NCI-H2171 treated with DMSO at 0.1 percent for 48 hours (cell line): ENCODE measurements at places on chromosomes 16 and 17.

GRCh38 chr17:45430738-45431530 is 1.7 kb downstream of the ARHGAP27 start:
- no peak for DNase-seq

- DNase-seq = no peak
Observed at GRCh38 chr17:77569846-77570564, 388.5 kb upstream of the TNRC6C start.

DNA sequence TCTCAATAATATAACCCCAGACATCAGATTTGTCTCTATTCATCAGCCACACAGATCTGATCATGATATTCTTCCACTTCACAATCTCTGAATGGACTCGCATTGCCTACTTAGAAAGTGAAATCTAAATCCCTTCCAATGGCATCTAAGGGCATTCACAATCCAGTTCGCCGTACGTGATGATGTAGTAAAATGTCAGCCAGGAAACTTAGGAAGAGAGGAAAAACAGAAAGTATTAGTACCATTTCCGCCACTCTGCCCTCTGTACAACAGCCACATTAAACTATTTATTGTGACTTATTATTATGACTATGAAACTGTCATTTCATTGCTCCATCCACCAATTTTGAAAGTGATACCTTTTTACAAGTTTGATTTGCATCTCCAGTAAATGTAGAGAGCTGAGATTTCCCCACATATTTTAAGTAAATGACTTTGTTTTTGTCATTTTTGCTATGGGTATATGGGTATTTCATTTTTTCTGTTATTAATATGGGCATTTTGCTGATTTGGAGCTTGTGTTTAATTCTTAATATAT is 69.4 kb upstream of the SMIM36 start:
- DNase-seq = no peak

- no peak for DNase-seq
Observed at GRCh38 chr17:70084476-70084875, 9.5 kb downstream of the KCNJ16 start.

DNA sequence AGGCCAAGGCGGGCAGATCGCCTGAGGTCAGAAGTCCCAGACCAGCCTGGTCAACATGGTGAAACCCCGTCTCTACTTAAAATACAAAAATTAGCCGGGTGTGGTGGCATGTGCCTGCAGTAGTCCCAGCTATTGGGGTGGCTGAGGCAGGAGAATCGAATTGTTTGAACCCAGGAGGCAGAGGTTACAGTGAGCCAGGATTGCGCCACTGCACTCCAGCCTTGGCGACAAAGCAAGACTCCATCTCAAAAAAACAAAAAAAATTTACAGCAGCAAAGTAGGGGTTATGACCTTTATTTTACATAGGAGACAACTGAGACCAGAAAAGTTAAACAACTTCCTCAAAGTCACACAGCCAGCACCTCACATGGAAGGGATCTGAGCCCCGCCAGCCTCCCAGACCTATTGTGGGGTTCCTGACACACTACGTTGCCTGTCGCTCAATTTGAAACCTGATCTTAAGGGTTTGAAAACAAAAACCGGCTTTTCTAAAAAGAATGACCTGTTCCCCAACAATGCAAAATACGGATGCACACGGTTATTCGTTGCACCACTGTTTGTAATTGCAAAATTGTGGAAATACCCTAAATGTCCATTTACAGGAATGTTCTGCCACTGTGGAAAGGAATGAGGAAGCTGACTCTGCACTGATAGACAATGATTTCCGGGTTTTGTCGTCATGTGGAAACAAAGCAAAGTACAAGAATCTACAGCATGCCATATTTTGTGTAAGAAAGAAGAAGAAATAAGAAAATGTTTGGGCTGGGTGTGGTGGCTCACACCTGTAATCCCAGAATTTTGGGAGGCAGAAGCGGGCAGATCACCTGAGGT is 77.2 kb downstream of the CNGB1 start:
- DNase-seq = no peak

GRCh38 chr16:79047337-79047736 is 553.2 kb downstream of the MAF start:
- peak; percentile 31 for DNase-seq

DNA sequence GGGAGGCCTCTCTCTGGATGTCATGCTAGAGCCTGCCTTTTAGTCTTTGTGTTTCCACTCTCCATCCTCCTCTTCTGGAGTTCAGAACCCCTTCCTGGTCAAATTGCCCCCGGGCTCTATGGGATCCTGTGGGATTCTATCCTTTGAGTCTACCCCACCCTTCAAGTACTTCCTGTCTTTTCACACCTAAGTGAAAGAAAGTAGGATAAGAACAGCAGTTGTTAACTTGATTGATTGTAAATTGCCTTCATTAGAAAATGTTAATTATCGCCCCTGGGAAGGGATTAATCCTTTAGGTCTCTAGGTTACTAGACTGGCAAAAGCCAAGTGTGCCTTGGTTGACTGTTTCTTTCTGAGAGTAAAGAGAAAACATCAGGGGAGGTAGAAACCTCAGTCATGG is 30.1 kb downstream of the PRKCB start:
- DNase-seq = no peak

- peak; percentile 13 for DNase-seq
Observed at GRCh38 chr16:73432850-73433730, 385.2 kb upstream of the ZFHX3 start.

GRCh38 chr17:12027658-12028057 is 7.0 kb downstream of the MAP2K4 start:
- DNase-seq = no peak

- DNase-seq = peak; percentile 91
Observed at GRCh38 chr17:50200457-50201275, 765 bp downstream of the COL1A1 start.

DNA sequence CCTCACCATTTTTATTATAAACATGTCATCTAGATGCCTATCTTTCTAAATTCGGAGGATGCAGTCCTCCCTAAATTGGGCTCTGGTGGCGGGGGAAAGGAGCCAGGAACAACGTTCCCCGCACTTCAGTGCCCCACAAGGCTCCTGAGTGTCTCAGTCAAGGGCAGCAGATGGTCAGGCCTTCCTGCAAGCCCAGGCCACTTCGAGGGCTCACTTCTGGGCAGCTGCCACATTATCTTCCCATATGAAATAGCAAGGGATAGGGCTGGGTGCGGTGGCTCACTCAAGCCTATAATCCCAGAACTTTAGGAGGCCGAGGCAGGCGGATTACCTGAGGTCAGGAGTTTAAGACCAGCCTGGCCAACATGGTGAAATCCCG is 32.3 kb downstream of the FBXO31 start:
- DNase-seq = no peak

- DNase-seq = no peak
Observed at GRCh38 chr17:61449707-61450640, 2.2 kb upstream of the TBX4 start.

DNA sequence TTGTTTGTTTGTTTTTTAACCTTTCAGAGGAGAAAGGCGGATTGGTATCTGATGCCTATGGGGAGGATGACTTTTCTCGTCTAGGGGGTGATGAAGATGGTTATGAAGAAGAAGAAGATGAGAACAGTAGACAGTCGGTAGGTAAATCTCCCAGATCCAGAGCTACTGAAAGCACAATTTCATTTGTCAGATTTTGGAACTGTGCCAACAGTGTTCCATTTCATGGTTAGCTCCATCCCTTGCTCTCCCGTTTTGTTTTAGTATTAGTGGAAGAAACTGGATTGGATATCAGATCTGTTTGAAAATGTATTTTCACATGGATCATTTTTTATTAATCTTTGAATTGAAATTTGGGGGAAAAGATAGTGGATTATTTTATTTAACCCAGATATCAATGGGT is 1.4 kb downstream of the SAP30BP start:
- DNase-seq = no peak

- peak; percentile 70 for DNase-seq
Observed at GRCh38 chr16:84207879-84208278, 16.9 kb downstream of the ADAD2 start.

DNA sequence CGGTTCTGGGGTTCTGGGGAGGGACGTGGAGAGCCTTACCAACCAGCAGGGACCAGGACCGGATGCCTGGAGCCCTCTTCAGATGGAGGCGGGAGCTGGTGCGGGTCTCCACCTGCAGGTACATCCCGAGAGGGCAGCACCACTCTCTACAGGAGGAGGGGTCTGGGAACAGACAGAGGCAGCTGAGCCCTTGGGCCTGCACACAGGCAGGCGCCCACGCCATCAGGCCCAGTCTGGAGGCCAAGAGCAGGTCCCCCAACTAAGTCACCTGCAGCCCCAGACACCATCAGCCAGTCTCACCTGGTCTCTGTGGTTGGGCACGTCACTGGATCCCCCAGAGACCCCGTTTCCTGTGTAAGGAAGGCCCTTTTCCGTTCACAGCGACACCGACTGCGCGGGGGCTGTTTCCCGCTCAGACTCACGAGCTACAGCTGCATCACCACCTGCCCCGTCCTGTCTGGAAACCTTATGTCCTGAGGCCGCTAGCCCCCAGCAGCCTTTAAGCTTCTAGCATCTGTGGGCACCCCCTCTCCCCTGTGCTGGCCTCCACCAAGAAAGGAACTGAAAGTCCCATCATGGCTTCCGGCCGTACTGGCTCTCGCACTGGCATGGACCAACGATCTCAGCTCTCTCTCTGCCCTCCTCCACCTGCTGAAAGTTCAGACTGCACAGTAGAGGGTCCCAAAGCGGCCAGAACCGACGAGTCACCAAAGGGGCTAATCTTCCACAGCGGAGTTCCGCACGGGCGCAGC is 1.2 kb downstream of the CYBC1 start:
- no peak for DNase-seq

DNA sequence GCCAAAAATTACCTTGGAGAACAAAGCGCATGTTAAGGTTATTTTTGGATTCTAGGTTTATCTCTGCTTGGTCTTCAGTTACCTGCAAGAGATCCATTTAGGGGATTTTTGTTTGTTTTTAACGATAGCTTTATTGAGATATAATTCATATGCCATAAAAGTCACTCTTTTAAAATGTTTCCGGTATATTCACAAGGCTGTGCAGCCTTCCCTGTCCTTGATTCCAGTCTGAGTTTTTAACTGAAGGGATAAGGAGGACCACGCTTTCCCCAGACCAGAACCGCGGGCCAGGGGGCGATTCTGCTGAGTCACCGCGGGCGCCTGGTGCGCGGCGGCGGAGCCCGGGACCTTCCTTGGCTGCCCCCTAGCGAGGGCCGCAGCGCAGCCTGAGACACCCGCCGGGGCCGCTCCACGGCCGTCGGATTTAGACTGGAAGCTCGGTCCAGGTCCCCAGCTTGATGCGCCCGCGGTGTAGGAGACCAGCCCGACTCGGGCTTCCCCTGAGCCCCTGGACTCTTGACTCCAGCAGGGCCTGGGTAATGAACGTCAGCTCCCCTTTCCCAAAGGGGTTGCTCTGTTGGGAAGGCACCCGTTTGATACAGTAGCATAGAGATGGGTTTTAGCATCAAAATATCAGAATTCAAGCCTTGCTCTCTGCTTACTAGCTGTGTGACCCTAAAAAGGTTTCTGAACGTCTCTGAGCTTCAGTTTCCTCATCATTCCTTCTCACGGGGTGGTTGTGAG is 50.0 kb upstream of the STH start:
- no peak for DNase-seq

GRCh38 chr17:2852221-2852620 is 56.0 kb downstream of the RAP1GAP2 start:
- DNase-seq = no peak

DNA sequence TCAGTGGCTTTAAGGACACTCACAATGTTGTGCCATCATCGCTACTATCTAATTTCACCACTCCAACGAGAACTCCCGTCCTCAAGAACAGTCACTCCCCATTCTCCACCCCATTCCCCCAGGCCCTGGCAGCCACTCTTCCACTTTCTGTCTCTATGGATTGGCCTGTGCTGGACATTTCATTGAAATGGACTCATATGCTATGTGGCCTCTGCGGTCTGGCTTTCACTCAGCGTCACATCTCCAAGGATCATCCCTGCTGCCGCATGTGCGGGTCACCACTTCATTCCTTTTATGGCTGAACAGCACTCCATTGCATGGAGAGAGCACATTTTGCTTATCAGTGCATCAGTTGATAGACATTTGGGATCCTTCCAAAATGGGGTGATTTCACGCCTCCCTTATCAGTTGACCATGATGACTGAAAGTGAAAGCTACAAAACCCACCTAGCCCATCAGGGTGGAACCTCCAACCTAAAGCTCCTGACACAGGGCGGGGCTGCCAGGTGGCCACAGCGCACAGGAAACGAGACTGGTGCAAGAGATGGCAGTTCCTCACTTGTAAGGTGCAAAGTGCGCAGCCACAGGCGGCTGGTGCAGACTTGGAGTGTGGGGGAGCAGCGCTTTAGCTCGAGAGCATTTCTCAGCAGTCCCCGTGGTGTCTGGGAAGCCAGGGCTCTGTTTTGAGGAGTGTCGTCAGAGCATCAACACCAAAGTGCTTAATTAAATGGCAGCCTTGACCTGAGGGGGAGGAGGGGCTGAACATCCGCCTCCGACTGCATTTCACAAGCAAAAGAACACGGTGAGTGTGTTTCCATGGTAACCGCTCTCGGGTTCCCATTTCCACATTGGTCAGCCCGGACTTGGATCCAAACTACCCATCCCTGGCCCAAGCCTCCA is 23.8 kb downstream of the COTL1 start:
- DNase-seq = no peak

DNA sequence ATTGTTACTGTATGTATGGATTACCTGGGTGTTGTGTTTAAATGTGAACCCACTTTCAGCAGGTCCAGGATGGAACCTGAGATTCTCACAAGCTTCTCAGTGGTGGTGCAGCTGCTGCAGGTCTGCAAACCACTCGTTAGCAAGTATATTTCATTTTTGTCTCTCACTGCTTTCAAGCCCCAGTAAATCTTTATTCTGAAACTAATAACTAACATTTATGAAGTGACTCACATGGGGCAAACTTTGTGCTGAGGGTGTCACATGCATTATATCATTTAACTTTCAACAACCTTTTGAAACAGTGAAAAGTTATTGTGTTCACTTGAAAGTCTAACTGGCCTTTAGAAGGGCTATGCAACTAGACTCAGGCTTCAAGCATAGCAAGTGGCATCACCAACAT is 98.9 kb upstream of the DYNLRB2 start:
- no peak for DNase-seq

GRCh38 chr16:72216767-72217166 is 44.8 kb upstream of the PMFBP1 start:
- no peak for DNase-seq

GRCh38 chr16:79170555-79171246 is 429.8 kb downstream of the MAF start:
- DNase-seq = no peak

DNA sequence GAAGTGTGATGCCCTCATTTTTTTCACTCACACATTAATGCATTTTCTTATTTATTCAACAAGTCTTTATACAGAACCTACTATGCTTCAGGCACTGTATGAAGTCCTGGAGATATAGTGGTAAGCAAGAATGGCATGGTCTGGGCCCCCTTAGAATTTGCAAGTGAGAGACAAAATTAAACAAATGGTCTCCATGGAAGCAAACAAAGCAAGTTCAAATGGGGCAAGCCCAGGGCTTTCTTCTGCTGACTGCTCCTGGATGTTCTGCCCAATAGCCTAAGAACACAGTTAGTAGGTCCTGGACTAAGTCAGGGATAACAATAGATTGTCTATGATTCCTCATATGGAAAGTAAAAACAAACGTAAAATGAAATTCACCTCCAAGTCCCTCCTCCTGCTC is 31.3 kb upstream of the DDX52 start:
- no peak for DNase-seq

GRCh38 chr16:497258-497657 is 30.3 kb upstream of the CAPN15 start:
- DNase-seq = no peak

- DNase-seq = no peak
Observed at GRCh38 chr16:69176033-69176800, 10.7 kb upstream of the SNTB2 start.

GRCh38 chr16:47852991-47853390 is 302.8 kb downstream of the ABCC12 start:
- DNase-seq = no peak
